ENCODE measurements at places on chromosomes 7 and 10. TPM values are rescaled to one million over a fixed set of nuclear protein-coding genes. Genes with fewer than 3 reads are reported as not detected.

PTF1A gene
- total RNA-seq, result not detected

MYL7 gene
- not detected for total RNA-seq

PCLO gene
- 3.0 TPM for total RNA-seq

CFAP43 gene
- total RNA-seq, result under 0.01 TPM

PWWP2B gene
- total RNA-seq, result 9.4 TPM

FASTK gene
- total RNA-seq, result 49.3 TPM

GIMAP7 gene
- total RNA-seq, result 108 TPM

ADAP1 gene
- total RNA-seq, result 1.8 TPM

FGL2 gene
- 0.13 TPM for total RNA-seq

AOC1 gene
- total RNA-seq, result not detected

NOM1 gene
- 18.1 TPM for total RNA-seq

ARL3 gene
- total RNA-seq, result 4.4 TPM

PTN gene
- total RNA-seq, result not detected

FAM25C gene
- total RNA-seq, result not detected

NFE2L3 gene
- total RNA-seq, result 20.7 TPM

C10orf105 gene
- not detected for total RNA-seq

ANXA8L1 gene
- total RNA-seq, result not detected

MYO3A gene
- total RNA-seq, result not detected

ST8SIA6 gene
- total RNA-seq, result 0.25 TPM

ADAMTS14 gene
- not detected for total RNA-seq

ASB4 gene
- not detected for total RNA-seq

CNNM2 gene
- 1.2 TPM for total RNA-seq

UPK3B gene
- 0.38 TPM for total RNA-seq

UPK3BL2 gene
- 0.90 TPM for total RNA-seq

TAS2R41 gene
- total RNA-seq, result not detected

FBXL13 gene
- 0.39 TPM for total RNA-seq

RBM20 gene
- total RNA-seq, result 1.5 TPM

SCD gene
- total RNA-seq, result 104 TPM

OR9A4 gene
- not detected for total RNA-seq

CAV2 gene
- total RNA-seq, result 155 TPM

HOXA3 gene
- total RNA-seq, result 3.0 TPM
